Activated CD4-positive, CD25-positive, alpha-beta regulatory T cell treated with anti-CD3 and anti-CD28 coated beads, Interleukin-2, amount 50 U/mL, for 16 hours (primary cell): ENCODE measurements at places on chromosomes 3 and 15.

DNA sequence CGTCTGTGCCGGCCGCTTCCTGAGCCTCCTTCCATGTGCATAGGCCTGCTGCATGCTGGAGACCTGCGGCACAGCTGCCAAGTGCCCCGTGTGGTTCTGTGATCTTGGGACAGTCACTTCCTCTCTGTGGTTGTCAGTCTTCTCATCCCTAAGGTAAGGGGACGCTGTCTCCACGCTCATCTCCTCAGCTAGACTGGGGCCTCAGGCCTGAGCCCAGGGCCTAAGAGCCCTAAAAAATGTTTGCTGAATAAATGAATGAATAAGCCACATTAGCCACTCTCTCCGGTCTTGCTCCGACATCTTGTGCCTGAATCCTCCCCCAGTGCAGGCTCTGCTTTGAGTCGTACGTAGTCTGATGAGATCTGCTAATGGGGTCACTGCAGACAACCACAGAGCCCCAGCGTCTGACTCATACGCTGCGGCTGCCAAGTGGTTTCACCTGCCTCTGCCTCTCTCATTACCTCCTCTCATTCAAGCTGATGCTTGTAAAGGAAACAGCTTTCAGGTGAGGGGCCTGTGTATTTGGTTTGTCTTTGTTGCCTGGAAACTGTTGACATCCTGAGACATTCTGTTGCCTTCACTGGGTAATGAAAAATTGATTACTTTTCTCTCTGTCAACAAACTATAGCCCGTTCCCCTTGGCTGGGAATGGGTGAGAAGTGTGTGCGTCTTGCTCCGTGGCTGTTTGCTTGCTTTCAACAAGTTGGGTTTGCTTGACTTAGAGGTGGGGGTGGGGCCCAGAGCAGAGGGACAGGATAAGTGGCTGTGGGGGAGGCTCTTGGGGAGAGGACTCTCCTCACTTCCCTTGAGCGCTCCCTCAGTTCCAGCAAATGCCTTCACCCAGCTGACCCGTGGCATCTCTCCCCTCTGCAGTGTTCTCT is 15.9 kb downstream of the RPLP1 start:
- DNase-seq = peak; percentile 70

GRCh38 chr3:114827495-114827894 is 319.6 kb downstream of the ZBTB20 start:
- no peak for DNase-seq

GRCh38 chr3:145692751-145693150 is 468.2 kb downstream of the PLOD2 start:
- DNase-seq = no peak

- DNase-seq = no peak
Observed at GRCh38 chr3:154540950-154541604, 111.1 kb upstream of the GPR149 start.

DNA sequence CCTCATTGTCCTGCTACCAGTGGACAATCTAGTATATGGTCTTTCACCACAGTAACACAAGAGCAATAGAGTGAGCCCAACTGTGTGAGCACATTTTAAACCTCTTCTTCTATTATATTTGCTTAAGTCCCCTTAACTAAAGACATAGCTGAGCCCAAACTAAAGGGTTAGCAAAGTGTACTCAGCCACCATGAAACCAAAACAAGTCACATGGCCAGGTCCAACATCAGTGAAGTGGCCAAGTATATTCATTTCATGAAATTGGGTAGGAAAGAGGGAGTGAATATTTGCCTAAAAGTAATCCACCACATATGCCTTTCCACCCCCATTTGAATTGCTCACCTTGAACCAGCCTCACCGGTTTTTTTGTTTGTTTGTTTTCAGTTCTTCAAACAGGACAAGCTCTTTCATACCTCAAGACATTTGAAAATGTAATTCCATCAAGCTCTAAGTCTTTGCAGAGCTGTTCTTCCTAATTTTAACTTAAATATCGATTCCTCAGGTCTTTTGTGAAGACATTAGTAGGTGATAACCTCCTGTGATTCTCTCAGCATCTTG is 327.0 kb upstream of the SEMA6D start:
- no peak for DNase-seq

GRCh38 chr15:62306851-62307504 is 141.9 kb upstream of the C2CD4B start:
- no peak for DNase-seq

DNA sequence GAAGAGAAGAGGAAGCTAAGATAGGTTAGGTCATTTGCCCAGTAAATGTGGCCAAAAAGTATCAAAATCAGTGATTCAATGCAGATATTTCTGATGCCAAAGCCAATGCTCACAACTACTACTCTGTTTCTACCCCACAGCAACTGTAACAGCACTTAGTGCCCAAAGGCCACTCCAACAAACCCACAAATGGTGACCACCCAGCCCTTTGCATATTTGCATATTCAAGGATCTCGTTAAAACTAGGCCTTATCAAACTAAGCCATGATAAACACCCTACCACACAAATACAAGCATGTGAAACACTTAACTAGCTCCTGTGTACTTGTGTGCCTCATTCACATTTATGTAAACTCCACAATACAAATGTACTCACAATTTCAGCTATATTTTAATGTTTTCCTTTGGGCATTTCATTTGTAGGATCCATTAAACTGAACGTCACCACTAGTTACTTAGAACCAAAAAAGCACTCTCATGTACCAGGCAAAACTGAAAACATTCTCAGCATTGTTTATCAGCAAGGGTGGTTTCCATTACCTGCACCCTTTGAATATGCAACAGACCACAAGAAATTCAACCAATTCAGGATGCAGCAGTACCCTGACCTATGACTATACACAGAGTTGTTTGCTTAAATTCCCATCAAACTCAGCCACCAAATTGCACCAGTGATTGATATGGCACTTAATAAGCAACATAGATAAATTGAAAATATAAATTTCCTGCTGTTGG is 111.2 kb upstream of the STT3B start:
- no peak for DNase-seq

DNA sequence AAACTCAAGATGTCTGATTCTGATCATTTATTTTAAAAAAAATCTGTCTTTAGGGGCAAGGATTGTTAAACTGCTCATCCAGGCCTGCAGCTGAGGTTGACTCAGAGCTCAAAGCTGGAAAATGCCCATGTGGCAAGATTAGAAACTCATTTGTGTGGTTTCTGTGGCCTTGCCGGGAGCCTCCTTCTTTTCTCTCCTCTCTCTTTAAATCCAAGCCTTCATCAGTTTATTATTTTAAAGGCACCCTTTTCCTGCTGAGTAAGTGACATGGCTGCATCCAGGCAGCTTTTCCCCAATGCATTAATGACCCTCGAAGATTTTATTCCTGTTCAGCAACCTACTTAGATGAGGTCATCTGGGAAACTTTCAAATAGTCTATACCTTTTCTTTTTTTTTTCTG is 221.3 kb upstream of the CDIN1 start:
- no peak for DNase-seq

DNA sequence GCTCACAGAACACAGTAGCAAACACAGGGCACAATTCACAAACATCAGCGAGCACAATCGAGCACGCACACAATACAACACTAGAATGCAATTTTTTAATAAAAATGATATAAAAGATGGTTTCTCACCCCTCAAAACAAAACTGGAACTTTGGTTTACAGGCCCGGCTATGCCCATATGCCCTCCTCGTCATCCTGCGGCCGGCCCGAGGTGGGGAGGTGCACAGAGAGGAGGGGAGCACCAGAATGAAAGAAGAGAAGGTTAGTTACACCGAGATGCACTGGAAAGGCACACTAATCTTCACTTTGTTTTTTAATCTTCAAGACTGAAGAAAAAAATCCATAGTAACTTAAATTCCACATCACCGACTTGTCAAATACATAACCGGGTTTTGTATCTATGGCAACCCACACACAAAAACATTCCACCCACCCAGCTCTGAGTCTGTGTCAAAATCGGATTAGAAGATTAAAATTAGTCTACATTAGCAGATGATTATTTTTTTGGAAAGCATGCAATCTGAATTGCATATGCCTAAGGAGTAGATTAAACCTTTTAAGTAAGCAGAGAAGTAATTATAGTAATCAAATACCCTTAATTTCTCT is 196.7 kb upstream of the WNT5A start:
- DNase-seq = no peak

- DNase-seq = no peak
Observed at GRCh38 chr3:53495520-53496391, 1.3 kb downstream of the CACNA1D start.

- DNase-seq = peak; percentile 53
Observed at GRCh38 chr3:71064291-71064955, 519.1 kb downstream of the FOXP1 start.

DNA sequence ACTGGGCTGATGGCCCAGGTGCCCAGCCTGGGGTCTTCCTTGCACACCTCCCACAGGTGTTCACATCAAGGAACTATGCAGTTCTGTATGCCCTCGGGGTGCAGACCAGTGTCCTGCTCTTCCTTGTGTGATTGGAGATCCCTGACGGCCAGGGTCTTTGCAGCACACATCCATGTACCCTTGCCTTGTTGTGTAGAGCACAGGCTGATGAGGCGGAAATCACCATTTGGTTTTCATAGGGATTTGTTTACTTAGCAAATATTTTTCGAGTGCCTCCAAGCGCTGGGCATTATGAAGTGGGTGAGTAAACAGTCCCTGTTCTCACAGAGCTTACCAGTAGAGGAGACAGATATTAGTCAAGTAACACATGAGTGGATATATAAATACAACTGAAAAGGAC is 209.3 kb upstream of the UMPS start:
- DNase-seq = no peak

GRCh38 chr3:114114719-114115118 is 58.2 kb downstream of the QTRT2 start:
- no peak for DNase-seq

DNA sequence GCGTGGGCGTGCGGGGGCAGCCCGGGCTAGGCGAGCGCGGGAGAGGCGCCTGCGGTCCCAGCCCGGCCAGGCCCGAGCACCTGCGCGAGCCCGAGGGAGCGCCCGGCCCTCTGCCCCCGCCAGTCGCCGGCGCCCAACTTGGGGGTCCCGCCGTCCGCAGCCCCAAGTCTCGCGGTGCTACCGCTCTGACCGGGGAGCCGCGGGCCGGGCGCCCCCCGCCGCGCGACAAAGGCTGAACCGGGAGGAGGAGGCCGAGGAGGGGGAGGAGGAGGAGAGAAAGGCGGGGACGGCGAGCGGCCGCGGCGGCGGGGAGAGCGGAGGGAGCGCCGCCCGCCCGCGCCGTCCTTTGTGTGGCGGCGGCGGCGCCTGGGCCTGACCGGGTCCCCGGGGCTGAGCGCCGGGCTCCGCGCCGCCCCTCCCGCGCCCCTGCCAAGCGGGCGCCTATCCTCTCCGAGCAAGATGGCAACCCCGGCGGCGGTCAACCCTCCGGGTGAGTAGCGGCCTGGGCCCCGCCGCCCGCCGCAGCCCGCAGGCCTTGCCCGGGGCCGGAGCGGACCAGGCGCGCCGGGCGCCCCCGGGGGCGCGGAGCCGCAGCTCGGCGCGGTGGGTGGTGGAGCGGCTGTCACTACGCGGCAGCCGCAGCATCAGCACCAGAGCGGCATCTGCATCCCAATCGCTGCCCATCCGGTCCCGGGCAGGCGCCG is at the start of gene ARNT2:
ARNT2 (plus strand) TSS at position 326 of the 704 bp plus-strand sequence; CDS start at position 460, 134 bp downstream.
- DNase-seq = no peak

DNA sequence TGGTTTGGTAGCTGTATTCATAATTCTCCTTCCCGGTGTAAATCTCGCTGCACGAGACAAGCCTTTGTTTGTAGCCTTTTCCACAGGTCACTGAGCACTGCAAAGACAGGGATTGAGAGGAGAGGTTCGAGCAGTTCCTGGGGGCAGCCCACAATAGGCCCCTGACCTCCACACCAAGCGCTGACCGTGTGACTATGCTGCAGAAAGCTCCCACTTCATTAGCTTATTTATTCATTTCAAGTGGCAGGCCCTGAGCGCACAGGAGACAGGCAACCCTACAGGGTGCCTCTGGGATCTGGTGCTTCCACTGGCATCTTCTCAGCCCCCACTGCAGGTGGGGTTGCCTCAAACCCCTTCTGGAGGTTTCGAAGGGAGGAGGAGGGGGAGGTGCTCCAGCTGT is 140.9 kb downstream of the ADAMTS9 start:
- no peak for DNase-seq

- DNase-seq = no peak
Observed at GRCh38 chr3:84820906-84821305, 137.9 kb upstream of the CADM2 start.

- no peak for DNase-seq
Observed at GRCh38 chr3:64685800-64686445, 1.9 kb downstream of the ADAMTS9 start.

DNA sequence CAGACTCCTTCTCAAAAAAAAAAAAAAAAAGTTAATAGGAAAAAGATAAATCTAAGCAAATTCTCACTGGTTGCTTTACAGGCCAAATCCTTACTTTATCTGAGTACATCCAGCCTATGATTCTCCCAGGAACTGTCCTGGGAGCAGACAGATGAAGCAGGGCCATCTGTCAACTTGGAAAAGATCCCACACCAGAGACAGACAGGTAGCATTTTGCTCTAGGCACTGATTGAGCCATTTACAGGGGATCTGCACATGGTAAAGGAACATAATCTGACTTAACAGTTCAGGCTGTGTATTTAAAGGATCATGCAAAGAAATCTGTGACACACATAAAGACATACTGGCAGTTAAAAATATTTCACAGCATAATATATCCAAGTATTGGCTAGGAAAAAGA is 1006.5 kb downstream of the TBL1XR1 start:
- DNase-seq = no peak

- DNase-seq = no peak
Observed at GRCh38 chr15:78249131-78249530, 14.8 kb upstream of the ACSBG1 start.

GRCh38 chr3:42900226-42901072 is 5.5 kb upstream of the ZNF662 start:
- DNase-seq = no peak

DNA sequence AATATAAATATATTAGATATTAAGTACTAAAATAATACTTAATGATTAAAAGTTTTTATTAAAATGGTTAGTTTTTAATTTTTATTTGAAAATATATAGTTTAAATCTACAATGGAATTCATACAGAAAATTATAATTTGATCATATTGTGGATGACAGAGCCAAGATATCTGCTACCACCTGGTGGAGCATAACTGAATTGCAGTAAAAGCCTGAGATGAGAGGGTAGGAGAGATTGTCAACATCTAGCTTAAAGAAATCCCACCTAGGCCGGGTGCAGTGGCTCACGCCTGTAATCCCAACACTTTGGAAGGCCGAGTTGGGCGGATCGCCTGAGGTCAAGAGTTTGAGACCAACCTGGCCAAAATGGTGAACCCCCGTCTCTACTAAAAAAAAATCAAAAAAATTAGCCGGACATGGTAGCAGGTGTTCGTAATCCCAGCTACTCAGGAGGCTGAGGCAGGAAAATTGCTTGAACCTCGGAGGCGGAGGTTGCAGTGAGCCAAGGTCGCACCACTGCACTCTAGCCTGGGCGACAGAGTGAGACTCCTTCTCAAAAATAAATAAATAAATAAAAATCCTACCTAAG is 25.1 kb upstream of the CSTA start:
- no peak for DNase-seq
